Activated CD8-positive, alpha-beta memory T cell treated with anti-CD3 and anti-CD28 coated beads for 4 hours (primary cell): ENCODE measurements at places on chromosomes 1 and 21.
A peak's percentile ranks its signal among the peaks of the same experiment; 100 is the strongest.

GRCh38 chr1:67558449-67559193 lies 126.4 kb upstream of the GADD45A start:
- no peak for DNase-seq

DNA sequence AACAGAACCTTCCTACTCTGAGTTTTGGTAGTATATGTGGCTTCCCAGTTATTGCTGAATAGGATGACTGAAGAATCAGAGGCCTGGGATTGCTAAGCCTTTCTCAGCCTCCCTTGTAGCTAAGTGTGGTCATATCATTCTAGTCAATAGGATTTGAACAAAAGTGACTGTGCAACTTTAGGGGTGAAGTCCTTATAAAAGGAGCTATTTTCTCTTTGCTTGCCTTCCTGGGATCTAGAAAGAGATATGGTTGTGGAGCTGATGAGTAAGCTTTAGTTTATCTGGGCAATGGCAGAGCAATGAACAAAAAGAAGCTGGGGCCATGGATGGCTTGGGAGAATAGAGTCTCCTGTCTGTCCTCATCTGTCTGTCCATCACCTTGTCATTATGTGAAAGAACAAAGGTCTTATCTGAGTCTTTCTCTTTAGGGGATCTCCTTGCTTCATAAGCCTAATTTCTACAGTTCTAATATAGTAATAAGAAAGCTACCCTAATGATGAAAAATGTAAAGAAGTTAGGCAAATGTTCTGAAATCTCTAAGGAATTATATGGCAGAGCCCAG lies 91.5 kb downstream of the TENT5C start:
- no peak for DNase-seq

- DNase-seq = no peak
These were observed 41.8 kb upstream of the CSF3R start for GRCh38 chr1:36524359-36525062.

- DNase-seq = no peak
These were observed 52.1 kb downstream of the ACBD3 start for GRCh38 chr1:226134170-226135058.

DNA sequence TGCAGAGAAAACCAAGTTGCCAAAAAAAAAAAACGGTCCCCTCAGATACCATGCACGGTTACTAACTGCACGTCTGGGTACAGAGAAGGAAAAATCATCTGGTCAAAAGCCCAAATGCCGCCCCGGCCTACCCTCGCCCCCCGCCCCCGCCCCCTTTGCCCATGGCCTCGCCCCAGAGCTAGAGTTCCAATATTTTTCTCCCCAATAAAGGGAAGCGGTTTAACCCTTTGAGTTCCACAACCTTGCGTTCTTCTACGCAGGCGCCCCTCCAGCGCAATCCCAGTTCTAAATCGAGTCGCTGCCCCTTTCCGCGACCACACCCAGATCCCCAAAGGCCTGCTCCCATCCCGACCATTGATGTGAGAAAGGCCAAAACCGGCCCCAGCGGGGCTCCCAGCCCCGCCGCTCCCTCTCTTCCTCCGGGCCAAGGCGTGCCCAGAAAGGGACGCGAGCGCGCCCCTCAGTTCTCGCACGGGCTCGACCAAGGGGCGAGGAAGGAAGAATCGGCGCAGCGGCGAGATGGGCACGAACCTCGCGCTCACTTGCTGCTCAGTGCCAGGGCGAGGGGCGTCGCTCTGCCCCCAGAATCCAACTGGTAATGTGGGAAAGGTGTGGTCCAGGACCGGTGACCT lies 797 bp downstream of the WDR47 start:
- DNase-seq = peak; percentile 2

DNA sequence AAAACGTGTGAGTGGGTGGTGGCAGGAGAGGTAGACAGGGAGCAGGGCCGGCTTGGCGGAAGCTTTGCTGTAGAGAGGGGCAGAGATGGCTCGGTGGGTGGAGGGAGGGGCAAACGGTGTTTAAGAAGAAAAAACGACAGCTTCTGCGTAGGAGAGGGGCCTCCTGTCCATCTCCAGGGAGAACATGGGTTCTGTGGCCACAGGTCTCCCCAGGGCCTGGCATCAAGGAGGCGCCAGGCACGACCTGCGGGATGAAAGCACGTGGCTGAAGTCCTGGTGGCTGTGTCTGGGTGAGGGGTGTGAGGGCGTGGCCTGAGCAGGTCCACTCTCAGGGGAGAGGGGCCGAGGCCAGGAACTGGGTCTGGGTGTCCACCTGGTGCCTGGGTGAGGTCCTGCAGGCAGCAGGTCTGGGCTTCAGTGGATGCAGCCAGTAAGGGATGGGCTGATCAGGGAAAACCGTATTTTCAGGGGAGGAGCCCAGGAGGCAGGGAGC lies 940 bp upstream of the PRKCZ start:
- DNase-seq = no peak

DNA sequence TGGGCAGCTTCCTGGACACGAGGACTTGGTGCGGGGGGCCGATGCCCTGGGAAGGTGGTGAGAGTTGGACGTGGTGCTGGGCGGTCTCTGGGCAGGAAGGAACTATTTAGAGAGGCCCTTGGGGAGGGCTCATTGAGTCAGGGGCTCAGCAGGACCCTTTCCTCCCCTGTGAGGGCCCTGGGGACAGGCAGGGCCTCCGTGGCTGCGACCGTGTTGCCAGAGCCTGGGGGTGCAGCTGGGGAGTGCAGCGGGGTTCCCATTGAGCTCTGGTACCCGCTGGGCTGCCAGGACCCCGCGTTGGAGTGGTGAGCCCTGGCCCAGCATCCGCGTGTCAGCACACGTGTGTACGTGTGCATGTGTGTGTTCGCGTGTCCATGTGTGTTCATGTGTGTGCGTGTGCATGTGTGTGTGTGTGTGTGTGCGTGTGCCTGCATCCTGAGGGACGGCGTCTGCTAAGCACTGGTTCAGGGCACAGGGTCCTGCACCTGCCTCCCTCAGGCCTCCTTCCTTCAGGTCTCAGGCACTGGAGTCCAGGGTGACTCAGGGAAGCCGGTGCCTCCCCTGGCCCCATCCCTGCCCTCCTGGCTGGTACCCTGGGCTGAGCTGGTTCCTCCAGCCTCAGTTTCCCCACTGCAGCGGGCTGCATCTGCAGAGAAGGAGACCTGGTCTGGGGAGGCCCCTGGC lies 10.7 kb downstream of the RNF223 start:
- DNase-seq = no peak

DNA sequence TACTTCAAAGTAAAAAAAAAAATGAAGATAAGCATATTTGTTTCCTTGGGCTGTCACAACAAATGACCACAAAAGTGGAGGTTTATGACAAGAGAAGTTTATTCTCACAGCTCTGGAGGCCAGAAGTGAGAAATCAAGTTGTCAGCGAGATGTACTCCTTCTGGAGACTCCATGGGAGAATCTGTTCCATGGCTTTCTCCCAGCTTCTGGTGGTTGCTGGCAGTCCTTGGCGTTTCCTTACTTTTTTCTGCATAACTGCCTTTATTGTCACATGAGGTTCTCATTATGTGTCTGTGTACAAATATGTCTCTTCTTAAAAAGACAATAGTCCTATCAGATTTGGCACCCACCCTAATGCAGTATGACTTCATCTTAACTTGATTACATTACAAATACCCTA lies 398.3 kb downstream of the KCNT2 start:
- no peak for DNase-seq

GRCh38 chr1:202029727-202030126 lies 19.3 kb downstream of the ELF3 start:
- DNase-seq = no peak

DNA sequence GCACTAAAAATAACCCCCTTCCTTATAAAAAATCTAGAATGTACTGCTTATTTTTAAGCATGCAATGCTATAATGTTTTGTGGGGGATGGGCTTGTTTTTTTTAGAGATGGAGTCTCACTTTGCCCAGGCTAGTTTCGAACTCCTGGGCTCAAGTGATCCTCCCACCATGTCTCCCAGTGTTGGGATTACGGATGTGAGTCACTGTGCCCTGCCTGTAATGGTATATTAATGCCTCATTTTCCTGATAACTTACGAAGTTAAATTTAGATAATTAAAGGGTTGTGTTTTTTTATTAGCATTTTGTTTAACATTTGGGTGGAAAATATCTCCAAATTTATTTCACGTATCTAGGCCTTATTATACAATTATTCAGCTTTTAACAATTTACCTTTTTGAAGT lies 6.5 kb downstream of the RNF11 start:
- DNase-seq = no peak
